Fibroblast of the aortic adventitia (primary cell): ENCODE measurements at places on chromosomes 4 and X. TPM values are rescaled to one million over a fixed set of nuclear protein-coding genes. Genes with fewer than 3 reads are reported as not detected.

The GABRG1 gene
- total RNA-seq = not detected in 2 replicates

The SYP gene
- total RNA-seq = 0.16 and 0.18 TPM in 2 replicates

The SLC2A9 gene
- 0.74 and 0.90 TPM in 2 replicates for total RNA-seq

The NAP1L3 gene
- 12.4 and 15.8 TPM in 2 replicates for total RNA-seq

The PPA2 gene
- total RNA-seq = 78.9 and 470 TPM in 2 replicates

The PPEF1 gene
- not detected in 2 replicates for total RNA-seq

The ZNF718 gene
- 4.5 and 9.6 TPM in 2 replicates for total RNA-seq

The ADGRG4 gene
- total RNA-seq = not detected in 2 replicates

The CHRNA9 gene
- total RNA-seq = 0.09 TPM in 1 of 2 replicates, not detected in the other

The ATXN3L gene
- not detected in 2 replicates for total RNA-seq

The PAGE5 gene
- not detected in 2 replicates for total RNA-seq

The CFAP99 gene
- total RNA-seq = not detected in 2 replicates

The CFI gene
- total RNA-seq = 17.6 and 201 TPM in 2 replicates

The ASB5 gene
- 0.09 TPM in 1 of 2 replicates, not detected in the other for total RNA-seq

The RAB40AL gene
- total RNA-seq = 0.99 TPM in 1 of 2 replicates, not detected in the other

The HMGN5 gene
- 2.0 TPM in 2 replicates for total RNA-seq

The OPN1MW gene
- total RNA-seq = not detected in 2 replicates

The GPC4 gene
- 0.54 and 2.8 TPM in 2 replicates for total RNA-seq

The CXorf49 gene
- total RNA-seq = not detected in 2 replicates

The FAM156B gene
- 7.9 and 26.5 TPM in 2 replicates for total RNA-seq

The NWD2 gene
- not detected in 2 replicates for total RNA-seq

The GLRA3 gene
- not detected in 2 replicates for total RNA-seq

The MAGIX gene
- total RNA-seq = 1.7 and 2.9 TPM in 2 replicates

The HELQ gene
- 18.0 and 44.8 TPM in 2 replicates for total RNA-seq

The SPATA18 gene
- 21.7 and 22.3 TPM in 2 replicates for total RNA-seq

The GIMD1 gene
- total RNA-seq = not detected in 2 replicates

The PRKG2 gene
- 7.8 and 7.9 TPM in 2 replicates for total RNA-seq

The FABP2 gene
- not detected in 2 replicates for total RNA-seq

The PLAC8 gene
- total RNA-seq = 0.36 and 1.1 TPM in 2 replicates

The CORIN gene
- under 0.01 and 0.49 TPM in 2 replicates for total RNA-seq

The ATP8A1 gene
- total RNA-seq = 7.5 TPM in 2 replicates

The RTL3 gene
- 0.27 TPM in 1 of 2 replicates, not detected in the other for total RNA-seq

The TFE3 gene
- total RNA-seq = 18.9 and 50.5 TPM in 2 replicates

The PDE6B gene
- not detected in 2 replicates for total RNA-seq

The LAGE3 gene
- 19.1 and 31.6 TPM in 2 replicates for total RNA-seq

The MAGEA12 gene
- total RNA-seq = not detected in 2 replicates

The GDPD2 gene
- total RNA-seq = not detected in 2 replicates

The TAF7L gene
- total RNA-seq = 0.63 and 0.98 TPM in 2 replicates

The ARAF gene
- 9.2 and 20.9 TPM in 2 replicates for total RNA-seq

The SEL1L3 gene
- total RNA-seq = 13.7 and 83.5 TPM in 2 replicates

The GABRQ gene
- total RNA-seq = not detected in 2 replicates

The RGS12 gene
- total RNA-seq = 15.1 and 36.7 TPM in 2 replicates
